ENCODE measurements at places on chromosomes 4 and X. TPM values are rescaled to one million over a fixed set of nuclear protein-coding genes. Genes with fewer than 3 reads are reported as not detected.

DNA sequence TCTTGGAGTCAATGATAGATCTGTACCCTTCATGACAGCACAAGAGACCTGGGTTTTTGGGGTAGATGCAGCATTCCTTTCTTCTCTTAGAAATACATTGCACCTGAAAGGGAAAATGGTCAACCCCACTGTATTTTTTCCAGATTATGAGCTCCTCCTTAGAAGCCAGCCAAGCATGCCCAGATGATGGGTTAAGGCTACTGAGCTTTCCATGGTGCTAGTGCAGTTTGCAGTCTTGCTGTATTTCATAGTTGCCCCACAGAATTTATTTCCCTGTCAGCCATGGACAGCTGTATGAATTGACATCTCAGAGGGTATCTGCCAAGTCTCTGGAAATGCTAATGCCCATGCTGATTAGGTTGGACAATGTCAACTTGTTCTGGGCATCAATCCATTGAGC lies 73.7 kb upstream of the H2AZ1 start:
- H3K36me3 ChIP-seq, result no peaks in the 10 kb centered on the region
- no peak for DNase-seq
- no peak overlapping the region for H3K27ac ChIP-seq
- H3K27me3 ChIP-seq, result no peaks in the 10 kb centered on the region
- H3K4me1 ChIP-seq, result no peaks in the 10 kb centered on the region

- H3K4me3 ChIP-seq, result no peak overlapping the region
- no peak overlapping the region for H3K27ac ChIP-seq
- H3K36me3 ChIP-seq, result no peaks in the 10 kb centered on the region
These were observed 8.8 kb downstream of the DCLK2 start for GRCh38 chr4:150087006-150087405.

DNA sequence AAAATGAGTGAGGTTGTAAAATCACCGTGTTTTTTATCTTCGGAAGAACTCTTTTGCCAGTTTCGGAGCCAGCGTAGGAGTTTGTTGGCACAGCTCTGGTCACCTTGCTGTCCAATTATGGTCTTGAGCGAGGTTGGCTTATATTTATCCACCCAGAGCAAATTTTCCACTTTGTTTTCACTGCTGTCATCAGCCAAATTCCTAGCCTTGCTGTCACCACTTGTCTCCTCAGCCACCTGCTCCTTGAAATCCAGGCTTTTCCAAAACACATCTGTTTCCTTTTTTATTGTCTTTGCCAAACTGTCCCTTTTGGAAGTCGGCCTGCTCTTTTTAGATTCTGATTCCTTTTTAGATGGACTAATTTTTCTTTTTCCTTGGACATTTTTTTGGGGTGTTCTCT lies 57.6 kb downstream of the RFC1 start:
- H3K36me3 ChIP-seq, result no peaks in the 10 kb centered on the region
- no peak overlapping the region for H3K27ac ChIP-seq
- H3K27me3 ChIP-seq, result no peaks in the 10 kb centered on the region
- DNase-seq, result no peak
- H3K4me1 ChIP-seq, result peaks cover 4% of the 10 kb centered on the region

GRCh38 chrX:85851418-85851817 lies 195.9 kb downstream of the CHM start:
- H3K4me1 ChIP-seq, result no peaks in the 10 kb centered on the region
- no peak for DNase-seq
- H3K4me3 ChIP-seq, result no peak overlapping the region
- no peaks in the 10 kb centered on the region for H3K36me3 ChIP-seq

RTL3 gene
- not detected for total RNA-seq

DNA sequence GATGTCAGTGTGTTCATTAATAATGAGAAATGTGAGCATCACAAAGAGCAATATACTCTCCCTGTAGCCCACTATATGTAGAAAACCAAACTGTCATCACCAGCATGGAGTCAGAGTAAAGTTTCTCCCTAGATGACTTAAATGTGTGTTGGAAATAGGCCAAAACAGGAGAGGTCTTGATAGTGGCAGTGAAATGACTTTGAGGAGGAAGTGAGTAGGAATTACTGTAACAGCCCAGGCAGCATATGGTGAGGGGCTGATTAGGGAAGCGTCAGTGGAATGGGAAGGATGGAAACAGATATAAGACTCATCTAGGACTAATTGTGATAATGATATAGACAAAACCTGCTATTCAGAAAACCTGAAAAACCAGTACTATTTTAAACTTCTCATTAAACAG lies 83.9 kb downstream of the ATXN3L start:
- H3K36me3 ChIP-seq, result no peaks in the 10 kb centered on the region
- no peaks in the 10 kb centered on the region for H3K27me3 ChIP-seq
- H3K27ac ChIP-seq, result no peak overlapping the region
- H3K4me1 ChIP-seq, result no peaks in the 10 kb centered on the region
- no peak overlapping the region for H3K4me3 ChIP-seq

GRCh38 chr4:7462509-7462971 lies 27.8 kb upstream of the PSAPL1 start:
- peaks cover 29% of the 10 kb centered on the region for H3K4me1 ChIP-seq
- no peaks in the 10 kb centered on the region for H3K27me3 ChIP-seq
- H3K36me3 ChIP-seq, result no peaks in the 10 kb centered on the region
- no peak overlapping the region for H3K27ac ChIP-seq
- H3K4me3 ChIP-seq, result no peak overlapping the region

- H3K27me3 ChIP-seq, result no peaks in the 10 kb centered on the region
- H3K4me3 ChIP-seq, result no peak overlapping the region
- DNase-seq, result no peak
- no peaks in the 10 kb centered on the region for H3K36me3 ChIP-seq
- no peak overlapping the region for H3K27ac ChIP-seq
These were observed 55.0 kb downstream of the DIPK2B start for GRCh38 chrX:45145492-45146215.

DNA sequence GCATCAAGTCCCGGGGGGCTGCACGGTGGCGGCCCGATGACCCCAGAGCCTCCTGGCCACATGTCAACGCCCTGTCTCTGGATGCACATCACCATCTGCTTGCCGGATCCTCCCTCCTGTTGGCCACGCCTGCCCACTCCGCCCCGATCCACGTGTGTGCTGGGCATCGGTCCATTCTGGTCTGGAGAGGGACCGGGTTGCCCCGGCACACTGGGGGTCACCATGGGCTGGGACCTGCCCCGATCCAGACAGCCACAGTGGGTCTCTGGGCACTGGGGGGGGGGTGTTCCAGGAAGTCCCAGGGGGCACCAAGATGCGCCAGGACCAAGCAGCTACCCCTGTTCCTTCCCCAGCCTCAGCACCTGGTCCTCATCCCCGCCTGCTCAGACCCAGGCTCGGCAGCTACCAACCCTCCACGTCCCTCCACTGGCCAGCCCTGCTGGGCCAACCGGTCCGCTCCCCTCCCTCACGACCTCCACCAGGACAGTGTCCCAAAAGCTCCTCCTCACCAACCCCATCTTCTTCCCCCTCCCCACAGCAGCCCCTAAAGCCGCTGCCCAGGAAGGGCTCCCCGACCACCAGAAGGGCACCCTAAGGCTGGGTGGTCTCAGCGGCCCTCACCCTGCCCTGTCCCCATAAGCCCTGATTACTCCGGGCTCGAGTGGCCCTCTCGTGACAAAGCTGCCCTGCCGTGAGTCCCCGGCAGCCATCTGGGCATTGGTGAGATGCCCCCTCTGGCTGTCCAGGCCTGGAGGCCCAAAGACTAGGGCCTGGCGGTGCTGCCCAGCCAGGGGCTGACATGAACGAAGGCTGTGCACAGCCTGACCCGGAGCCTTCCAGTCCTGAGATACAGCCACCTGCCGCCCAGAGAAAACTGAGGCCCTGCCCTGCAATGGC lies 4.6 kb downstream of the CTBP1 start:
- H3K27me3 ChIP-seq, result no peaks in the 10 kb centered on the region
- H3K4me1 ChIP-seq, result peaks cover 39% of the 10 kb centered on the region
- peak; percentile 51 for DNase-seq
- H3K27ac ChIP-seq, result no peak overlapping the region

VAMP7 gene
- 29.5 TPM for total RNA-seq

GRCh38 chr4:81431971-81432370 lies 39.7 kb downstream of the RASGEF1B start:
- no peak overlapping the region for H3K27ac ChIP-seq
- no peaks in the 10 kb centered on the region for H3K27me3 ChIP-seq
- no peak overlapping the region for H3K4me3 ChIP-seq
- no peaks in the 10 kb centered on the region for H3K36me3 ChIP-seq
- H3K4me1 ChIP-seq, result no peaks in the 10 kb centered on the region
- no peak for DNase-seq

CDS1 gene
- 6.7 TPM for total RNA-seq

ATOH1 gene
- total RNA-seq, result not detected

GRCh38 chrX:108438110-108438623 lies at the start of gene COL4A6:
Gene COL4A6, minus strand, starts transcription at chrX:108438422. Its CDS starts 226 bp downstream, at chrX:108438196.
- H3K27ac ChIP-seq, result no peak within 1 kb of the TSS
- no peaks in the 10 kb centered on the region for H3K27me3 ChIP-seq
- no peaks in the 10 kb centered on the region for H3K36me3 ChIP-seq
- no peaks in the 10 kb centered on the region for H3K4me1 ChIP-seq
- peak within 1 kb of the TSS; percentile 43 for H3K4me3 ChIP-seq
- peak; percentile 20 for DNase-seq
